ENCODE measurements at places on chromosomes 7 and 10.
A peak's percentile ranks its signal among the peaks of the same experiment; 100 is the strongest.

DNA sequence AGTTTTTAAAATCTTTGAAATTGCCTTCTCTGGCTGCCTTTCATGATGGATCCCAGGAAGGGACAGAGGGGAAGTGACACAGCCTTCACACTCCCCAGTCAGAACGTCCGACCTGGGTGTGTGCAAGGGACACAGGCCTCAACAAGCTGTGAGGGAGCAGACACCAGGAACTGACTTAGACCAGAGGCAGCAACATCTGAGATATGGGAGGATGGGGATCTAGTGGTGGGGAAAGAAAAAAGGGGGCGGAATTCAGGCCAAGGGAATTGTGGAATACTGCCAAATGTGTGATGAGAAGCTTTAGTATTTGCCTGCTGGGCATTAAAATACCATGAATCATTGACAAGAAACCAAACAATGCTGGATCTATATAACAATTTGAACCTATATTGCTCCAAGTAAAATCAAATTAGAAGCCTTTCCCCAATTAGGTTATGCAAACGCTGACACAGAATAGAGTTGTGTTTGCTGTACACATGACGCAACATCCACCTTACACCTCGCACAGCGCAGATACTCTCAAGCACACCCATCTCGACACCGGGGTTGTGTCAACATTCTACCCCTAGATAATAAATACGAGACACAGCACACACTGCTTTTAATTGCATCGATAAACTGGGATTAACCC, 17.2 kb upstream of the MNX1 start:
- peak; percentile 78 for DNase-seq

DNA sequence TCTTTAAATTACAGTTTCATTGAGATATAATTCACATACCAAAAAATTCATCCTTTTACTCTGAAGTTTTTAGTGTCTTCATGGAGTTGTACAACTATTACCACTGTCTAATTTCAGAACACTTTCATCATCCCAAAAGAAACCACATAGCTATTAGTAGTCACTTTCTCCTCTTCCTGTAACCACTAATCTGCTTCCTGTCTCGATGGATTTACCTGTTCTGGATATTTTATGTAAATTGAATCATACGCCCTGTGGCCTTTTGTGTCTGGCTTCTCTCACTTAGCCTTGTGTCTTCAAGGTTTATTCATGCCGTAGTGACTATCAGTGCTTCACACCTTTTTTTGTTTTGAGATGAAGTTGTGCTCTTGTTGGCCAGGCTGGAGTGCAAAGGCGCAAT, 135.5 kb downstream of the DOCK1 start:
- DNase-seq = no peak

DNA sequence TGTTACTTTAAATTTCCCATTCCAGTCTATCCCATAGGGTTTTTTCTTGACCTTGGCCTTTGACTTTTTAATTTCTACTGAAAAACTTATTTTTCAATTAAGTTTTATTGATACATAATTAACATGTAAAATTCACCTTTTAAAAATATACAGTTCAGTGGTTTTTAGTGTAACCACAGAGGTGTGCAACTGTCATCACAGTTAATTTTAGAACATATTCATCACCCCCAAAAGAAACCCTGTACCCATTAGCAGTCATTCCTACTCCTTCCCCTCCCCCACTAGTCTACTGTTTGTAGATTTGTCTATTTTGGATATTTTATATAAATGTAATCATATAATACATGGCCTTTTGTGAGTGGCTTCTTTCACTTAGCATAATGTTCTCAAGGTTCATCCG, 96.5 kb upstream of the GJD4 start:
- no peak for DNase-seq

- DNase-seq = no peak
Measured at GRCh38 chr10:133087045-133087678, 562 bp upstream of the ADGRA1 start.

GRCh38 chr10:7488418-7488829, 77.6 kb upstream of the SFMBT2 start:
- no peak for DNase-seq

DNA sequence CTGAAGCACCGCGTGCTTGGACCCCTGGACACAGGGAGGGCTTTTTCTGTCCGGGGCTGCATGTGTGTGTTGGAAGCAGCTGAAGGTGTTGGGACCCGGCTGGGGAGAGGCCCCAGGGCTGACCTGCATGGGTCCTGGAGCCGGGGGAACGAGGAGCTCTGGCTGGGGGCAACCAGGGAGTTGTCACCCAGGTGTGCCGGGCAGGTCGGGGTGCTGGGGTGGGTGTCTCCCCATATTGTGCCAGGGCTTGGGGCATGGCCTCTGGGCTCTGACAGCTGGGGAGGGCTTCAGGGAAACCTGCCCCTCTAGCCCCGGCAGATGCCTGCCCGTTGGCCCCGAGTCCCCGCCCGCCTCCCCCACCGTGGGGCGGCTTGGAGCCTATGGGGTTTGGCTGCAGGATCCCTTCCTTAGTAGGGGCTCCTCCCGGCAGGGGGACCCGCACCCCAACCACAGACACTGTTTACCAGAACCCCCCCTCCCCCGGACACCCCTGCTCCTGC, 42.3 kb downstream of the UNCX start:
- no peak for DNase-seq

DNA sequence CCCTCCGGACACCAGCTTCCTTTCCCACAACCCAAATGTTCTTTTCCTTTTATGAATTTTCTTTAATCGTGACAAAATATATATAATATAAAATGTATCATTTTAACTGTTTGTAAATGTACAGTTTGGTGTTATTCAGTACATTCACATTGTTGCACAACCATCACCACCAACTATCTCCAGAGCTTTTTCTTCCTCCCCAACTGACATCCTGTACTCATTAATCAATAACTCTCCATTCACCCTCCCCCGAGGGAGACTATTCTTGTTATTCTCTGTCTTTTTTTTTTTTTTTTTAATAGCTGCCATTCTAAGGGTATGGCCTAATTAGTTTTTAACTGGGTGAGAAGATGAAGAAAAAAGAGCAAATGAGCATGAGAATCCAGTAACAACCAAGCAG, 30.6 kb upstream of the ITGB1 start:
- no peak for DNase-seq

GRCh38 chr10:24891823-24892222, 60.6 kb downstream of the PRTFDC1 start:
- no peak for DNase-seq

- no peak for DNase-seq
Measured at GRCh38 chr7:106766551-106766950, 98.5 kb upstream of the PIK3CG start.

GRCh38 chr10:89389254-89389653, 3.2 kb upstream of the IFIT1 start:
- peak; percentile 28 for DNase-seq

DNA sequence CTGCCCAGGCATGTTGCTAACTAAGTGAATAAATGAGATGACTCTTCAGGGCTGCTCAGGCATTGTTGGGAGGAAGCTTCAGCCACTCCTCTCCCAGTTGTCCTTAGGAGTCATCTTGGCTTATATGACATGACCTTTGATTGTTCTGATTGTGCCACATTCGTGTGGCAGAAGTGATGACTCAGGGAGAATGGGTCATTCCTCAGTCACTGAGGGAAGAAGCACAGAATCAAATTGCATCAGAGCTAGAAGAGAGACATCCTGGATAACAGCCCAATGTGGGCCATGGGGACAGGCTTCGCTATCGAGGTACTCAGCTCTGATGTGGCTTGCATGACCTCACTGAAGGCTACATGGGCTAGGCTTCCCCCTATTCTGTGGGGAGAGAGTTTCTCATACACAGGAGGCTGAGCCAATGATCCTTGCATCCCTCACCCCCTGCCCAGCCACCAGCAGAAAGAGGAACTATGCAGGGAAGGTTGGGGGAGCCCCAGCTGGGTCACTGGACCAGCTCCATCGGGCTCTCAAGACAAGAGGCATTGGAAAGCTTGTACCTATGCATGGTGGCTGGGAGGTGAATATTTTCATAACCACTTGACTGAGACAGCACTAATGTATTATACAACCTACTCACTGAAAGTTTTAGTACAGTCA, 6.0 kb upstream of the HMX3 start:
- DNase-seq = no peak

GRCh38 chr10:14723052-14723689, 51.5 kb downstream of the FAM107B start:
- no peak for DNase-seq

- DNase-seq = no peak
Measured at GRCh38 chr10:86815035-86815617, 58.7 kb downstream of the BMPR1A start.

DNA sequence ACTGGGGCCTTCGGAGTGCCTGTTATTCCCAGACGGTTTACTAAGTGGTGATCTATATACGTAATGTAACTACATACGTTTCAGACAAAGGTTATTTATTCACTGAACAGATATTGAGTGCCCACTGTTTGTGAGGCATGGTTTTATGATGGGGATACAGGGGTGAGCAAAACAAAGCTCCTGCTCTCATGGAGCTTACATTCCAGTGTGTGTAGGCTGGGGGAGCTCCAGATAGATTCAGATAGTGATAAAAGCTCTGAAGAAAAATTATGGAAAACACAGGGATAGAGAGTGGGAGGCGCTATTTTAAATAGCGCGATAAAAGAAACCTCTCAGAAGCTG, 466 bp upstream of the DNAJB12 start:
- DNase-seq = no peak

- no peak for DNase-seq
Measured at GRCh38 chr7:25835197-25835596, 316.8 kb upstream of the NFE2L3 start.

DNA sequence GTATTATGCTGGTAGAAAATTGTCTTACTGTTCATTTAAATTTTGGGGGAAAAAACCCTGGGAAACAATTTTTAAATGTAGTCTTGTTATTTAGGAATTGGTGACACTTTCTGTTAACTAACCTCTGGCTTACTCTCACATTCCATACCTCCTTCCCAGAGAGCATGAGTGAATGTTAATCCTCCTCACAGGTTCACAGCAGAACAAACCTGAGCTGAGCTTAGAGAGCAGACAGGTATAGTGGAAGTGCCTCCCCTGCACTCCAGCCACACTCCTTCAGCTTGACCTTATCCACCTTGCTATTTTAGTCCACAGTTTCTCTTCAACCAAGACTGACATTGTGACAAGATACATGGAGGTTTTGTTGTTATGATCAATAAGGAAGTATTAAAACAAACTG, 235.9 kb downstream of the FOXP2 start:
- no peak for DNase-seq

DNA sequence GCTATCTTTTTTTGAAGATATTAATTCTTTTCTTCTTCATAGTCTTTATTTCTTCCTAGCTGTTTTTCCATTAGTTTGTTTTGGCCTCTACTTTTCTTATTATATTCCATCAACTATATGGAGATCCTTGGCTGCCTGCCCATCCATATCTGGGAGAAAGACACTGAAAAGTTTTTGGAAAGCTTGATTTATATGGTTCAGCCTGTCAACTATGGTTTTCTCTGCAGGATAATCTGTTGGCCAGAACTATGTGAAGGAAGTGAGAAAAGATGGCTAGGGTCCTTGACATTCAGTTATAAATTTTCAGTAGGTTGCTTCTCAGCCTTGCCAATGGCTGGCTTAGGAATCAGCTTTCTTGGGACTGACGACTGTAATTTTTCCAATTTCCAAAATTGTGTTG, 10.0 kb upstream of the CDK14 start:
- DNase-seq = no peak

- no peak for DNase-seq
Measured at GRCh38 chr7:135224027-135224426, 9.6 kb upstream of the STRA8 start.

DNA sequence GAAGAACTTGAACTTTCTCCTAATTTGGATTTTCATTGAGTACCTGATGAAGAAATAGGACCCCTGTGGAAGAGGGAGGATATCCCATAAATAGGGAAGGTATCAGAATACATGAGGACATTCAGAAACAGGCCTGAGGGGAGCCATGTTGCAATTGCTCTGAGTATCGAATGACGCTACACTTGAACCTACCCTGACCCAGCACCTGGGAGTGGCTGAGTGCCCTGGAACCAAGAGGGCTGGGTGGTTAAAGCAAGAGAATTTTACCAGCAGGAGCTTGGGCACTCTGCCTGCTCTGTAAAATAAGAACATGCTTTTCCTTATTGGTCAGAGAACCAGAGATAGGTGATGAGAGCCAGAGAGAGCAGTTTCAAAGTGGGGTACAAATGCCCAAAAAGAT, 7.2 kb downstream of the NEUROD6 start:
- DNase-seq = no peak

GRCh38 chr10:89853781-89854191, 152.4 kb downstream of the KIF20B start:
- peak; percentile 47 for DNase-seq

DNA sequence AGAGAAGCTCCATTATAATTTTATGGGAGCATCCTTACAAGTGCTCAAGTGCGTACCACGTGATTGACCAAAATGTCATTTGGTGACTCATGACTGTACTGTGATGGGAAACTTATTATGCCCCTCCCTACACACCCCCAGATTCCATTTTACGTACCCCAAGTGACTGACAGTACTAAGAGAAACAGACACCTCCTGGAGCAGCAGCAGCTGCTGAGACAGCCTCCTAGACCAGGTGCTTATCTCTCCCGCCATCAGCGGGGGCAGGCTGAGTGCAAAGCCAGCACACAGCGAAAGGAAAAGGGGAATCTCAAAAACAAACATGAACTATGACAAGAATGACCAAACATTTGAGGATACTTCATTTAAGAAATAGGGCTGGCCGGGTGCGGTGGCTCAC, 4.2 kb upstream of the ADAM12 start:
- DNase-seq = no peak
